WERI-Rb-1 (cell line): ENCODE measurements at places on chromosomes 12 and 14.

DNA sequence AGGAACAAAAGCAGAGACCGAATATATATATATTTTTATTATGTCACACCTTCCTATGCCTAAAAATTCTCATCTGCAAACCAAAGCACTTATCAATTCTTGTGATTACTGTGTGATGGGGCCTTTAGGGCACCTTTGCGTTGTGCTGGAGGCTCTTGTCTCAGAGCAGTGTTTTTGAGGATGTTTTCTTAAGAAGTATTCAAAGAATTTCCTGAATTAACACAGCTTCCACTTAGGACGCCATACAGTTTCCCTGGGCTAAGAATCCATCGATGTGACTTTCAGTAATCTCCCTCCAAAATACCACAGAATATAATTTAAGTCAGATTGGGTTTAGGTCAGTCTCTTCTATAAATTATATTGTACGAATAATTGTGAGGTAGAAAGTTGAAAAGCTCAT is 22.0 kb upstream of the HIF1A start:
- DNase-seq, result no peak

DNA sequence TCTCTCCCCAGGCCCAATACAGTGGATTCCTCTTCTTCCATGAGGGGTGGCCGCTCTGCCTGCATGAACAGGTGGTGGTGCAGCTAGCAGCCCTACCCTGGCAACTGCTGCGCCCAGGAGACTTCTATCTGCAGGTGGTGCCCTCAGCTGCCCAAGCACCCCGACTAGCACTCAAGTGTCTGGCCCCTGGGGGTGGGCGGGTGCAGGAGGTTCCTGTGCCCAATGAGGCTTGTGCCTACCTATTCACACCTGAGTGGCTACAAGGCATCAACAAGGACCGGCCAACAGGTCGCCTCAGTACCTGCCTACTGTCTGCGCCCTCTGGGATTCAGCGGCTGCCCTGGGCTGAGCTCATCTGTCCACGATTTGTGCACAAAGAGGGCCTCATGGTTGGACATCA is 3.8 kb downstream of the ARHGEF40 start:
- DNase-seq, result no peak

DNA sequence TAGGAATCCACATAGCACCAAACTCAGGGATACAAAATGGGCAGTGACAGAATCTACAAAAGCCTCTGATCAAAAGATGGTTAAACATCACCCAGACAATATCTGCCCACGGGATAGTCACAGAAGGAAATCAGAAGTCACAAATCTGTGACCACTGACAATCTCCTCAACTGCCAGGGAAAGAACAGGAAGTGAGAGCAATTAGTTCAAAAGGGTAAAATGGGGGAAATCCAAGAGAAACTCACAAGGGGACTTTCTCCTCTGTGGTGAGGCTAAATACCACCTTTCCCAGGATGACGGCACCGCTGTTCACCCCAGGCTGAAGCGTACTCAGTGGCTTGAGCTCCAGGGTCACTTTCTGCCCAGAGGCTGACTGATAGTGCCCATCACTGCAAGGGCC is 10.7 kb downstream of the TTC5 start:
- no peak for DNase-seq

DNA sequence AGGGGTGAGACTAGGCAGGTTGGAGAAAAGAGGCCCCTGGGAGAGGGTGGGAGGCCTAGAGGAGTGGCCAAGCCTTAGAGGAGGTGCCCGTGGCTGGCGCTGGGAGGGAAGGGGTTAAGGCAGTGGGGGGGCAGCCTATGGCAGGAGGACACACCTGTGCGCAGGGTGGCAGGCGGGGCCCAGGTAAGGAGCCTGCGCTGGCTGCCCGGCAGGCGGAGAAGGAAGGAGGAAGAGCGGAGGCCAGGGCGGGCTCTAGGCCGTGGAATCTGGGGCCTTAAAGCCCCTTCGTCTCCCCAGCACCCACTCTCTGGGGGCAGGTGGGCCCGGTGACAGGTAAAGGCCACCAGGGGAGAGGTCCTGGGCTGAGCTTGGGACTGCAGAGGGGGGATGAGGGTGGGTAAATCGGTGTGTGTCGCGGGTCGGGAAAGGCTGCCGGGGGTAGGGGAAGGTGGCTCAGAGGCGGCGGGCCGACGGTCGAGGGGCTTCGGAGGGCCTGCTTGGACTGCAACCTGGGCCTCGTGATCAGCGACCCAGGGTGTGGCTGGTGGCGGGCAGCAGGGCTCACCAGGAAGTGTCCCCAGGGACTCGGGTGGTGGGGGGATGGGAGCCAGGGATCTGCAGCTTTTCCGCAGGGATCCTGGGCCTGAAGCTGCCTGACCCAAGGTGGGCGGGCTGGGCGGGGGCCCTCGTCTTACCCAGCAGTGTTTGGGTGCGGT is 7.3 kb downstream of the PHB2 start:
- DNase-seq, result no peak

DNA sequence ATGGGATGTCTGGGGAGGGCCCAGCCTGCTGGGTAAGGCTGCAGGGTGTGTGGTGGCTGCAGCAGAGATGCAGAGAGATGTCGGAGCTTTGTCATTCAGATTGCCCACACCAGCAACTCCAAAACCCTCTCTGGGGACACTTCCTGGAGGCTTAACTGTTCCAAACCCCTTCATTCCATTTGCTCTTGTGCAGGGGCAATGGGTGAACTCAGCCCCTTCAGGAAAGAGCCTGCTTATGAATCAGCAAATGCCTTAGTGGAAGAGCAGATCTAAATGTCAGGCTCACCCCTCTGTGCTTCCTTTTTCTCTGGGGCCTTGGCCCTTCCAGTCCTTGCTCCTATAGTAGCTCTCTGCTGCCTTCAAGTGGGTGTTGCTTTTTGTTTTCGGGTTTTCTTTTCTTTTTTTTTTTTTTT is 36.7 kb upstream of the GPATCH2L start:
- DNase-seq, result no peak

DNA sequence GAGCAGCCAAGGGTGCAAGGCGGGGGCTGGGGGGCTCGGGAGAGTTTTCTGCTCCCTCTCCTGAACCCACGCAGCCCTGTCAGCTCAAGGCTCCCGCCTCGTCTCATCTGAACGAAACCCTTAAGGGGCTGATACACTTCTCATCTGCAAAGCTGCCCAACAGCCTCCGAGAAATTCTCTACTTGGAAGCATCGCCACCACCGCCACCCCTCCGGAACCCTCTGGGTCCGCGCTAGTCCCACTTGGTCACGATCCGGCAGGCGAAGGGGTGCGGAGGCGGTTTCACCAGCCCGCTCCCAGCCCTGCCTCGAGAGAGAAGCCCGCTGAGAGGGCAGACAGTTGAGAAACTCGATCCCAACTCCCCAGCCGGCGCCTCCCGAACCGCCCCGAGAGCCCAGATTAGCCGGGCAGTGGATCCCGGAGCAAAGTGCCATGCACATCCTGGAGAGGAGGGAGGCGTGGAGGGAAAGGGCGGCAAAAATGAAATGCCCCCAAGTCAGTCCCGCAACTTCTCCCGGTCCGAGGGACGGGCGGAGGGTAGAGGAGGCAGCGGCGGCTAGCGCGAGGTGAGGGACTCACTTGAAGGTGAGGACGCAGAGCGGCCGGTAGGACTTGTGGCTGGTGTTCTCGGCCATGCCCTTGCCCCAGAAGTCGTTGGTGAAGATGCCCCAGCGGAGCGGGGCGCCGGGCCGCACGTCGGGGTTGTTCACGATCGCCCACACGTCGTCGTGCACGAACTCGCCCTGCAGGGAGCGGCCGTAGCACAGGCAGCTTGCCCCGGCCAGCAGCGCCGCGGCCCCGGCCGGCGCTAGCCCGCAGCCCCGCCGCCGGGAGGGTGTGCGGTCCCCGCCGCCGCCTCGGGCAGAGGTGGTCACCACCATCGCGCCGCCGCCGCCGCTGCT is 620 bp downstream of the TMTC1 start:
- DNase-seq, result peak; percentile 30

DNA sequence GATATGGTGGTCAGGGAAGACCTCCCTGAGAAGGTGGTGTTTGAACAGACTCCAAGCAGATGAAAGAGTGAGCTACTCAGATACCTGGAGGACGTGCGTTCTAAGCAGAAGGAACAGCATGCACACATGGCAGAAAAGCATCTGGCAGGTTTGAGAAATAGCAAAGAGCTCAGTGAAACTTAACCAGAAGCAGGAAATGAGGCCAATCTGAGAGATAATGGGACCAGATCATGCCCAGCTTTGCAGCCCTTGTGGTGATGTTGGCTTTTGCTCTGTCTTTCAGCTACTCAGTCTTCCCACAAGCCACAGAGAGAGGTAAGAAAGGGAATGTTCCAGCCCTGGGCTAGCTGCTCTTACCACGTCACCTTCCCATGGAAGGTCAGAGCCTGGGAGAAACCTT is 176.3 kb upstream of the GSC start:
- DNase-seq, result no peak

DNA sequence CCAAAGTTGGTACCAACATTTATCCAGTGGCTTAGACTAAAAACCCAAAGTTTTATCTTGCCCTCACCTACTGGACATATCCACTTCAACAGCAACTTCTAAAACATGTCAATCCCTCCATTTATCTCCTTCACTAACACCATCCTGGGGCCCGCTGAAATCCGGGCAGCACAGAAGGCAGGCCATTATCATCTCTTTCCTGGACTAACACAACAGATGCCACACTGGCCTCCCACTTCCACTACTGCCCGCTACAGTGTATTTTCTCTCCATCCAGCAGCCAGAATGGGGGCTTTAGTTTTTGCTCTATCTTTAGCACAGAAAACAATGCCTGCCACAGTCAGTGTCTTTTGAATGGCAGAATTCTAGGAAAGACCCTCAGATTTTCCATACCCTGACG is 15.6 kb downstream of the ZFHX2 start:
- DNase-seq, result no peak

DNA sequence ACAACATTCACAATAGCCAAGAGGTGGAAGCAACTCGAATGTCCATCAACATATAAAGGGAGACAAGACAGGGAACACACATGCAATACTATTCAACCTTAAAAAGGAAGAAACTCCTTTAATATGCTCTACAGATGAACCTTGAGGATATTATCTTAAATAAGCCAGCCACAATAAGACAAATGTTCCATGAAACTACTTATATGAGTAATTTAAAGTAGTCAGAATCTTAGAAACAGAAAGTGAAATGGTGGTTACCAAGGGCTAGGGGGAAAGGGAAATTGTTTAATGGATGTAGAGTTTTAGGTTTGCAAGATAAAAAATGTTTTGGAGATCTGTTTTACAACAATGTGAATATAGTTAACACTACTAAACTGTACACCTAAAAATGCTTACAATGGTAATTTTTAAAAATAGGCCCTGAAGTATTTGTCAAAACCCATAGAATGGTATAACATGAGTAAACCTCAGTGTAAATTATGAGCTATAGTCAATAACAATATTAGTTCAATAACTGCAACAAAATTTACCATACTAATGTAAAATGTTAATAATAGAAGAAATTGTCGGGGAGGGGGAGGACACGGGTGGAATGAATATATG is 71.1 kb downstream of the EGLN3 start:
- no peak for DNase-seq

DNA sequence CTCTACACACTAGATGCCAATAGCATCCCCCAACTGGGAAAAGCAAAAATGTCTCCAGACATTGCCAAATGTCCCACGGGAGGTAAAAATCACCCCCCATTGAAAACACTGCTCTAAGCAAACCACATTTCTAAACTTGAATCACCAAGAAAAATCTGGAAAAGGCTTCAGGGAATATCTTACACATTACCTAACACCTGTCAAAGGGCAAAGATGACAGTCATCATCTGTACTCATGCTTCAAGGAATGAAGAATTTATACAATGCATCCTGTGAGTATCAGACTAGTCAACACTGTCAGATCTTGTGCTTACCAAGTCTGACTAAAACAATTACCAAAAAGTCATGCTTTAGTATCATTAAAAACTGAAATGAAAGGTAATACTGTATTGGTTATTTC is 161.6 kb upstream of the SOX5 start:
- DNase-seq, result no peak

DNA sequence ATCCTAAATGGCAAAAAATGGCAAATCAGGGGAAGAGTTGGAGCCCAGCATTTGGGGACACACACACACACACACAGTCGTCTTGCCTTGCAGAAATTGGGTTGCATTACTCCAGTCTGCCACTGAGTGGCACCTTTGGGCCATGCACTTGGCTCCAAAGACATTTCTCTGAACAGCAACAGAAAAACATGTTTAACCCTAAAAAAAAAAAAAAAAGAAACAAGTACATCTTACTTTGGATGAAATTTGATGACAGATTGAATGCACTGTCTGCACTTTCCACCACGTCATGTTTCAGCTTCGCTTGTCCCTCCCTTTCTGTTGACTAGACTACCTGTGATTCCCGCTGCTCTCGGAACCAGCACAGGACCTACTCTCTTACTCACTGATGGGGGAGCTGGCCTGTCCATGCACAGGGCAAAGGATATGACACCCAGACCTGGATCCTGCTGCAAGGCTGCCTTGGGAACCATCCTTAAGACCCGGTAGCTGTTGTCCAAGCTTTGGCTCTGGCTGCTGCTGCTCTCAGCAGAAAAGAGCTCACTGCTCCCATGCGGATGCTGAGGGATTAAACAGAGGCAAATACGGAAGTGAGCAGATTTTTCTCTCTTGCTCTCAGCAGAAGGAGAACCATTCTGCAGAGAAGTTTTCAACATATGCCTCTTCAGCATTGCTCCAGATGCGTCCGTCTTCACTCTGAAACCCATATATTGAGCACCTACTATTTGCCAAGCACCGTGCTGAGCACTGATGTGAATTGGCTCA is 376.8 kb downstream of the DPF3 start:
- DNase-seq, result peak; percentile 72

GRCh38 chr14:52998376-52999015 is 47.6 kb upstream of the FERMT2 start:
- DNase-seq, result no peak

DNA sequence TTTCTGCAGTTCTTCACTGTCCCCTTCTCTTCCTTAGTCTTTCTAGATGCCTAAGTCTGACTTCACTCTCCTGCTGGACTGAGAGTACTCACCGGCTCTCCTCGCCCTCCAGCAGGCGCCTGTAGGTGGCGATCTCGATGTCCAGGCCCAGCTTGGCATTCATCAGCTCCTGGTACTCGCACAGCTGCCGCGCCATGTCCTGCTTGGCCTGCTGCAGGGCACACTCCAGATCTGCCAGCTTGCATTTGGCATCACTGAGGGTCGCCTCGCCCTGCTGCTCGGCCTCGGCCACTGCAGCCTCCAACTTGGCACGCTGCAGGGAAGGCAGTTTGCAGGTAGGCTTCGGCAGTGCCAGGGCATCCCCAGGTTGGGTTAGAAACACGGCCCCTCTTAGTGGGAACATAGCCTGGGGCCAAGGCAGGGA is 5.2 kb downstream of the KRT84 start:
- DNase-seq, result peak; percentile 34

DNA sequence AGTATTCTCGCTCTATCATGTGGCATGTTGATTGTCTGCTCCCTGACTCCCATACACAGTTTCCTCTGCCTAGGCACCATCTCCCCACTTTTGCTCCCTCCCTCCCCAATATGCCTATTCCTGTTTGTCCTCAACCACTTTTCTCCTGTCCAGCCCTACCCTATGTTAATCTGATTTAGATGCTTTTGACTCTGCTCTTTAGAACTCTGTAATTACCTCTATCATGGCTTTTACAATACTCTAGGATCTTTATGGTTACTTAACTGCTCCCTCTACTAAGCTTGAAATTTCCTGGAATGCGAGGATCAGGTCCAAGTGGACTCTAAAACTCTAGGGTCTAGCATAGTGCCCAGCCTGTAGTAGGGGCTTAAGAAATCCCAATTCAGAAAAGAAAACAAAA is 68.6 kb downstream of the TGFB3 start:
- no peak for DNase-seq

GRCh38 chr12:2494486-2495192 is 300.1 kb upstream of the FKBP4 start:
- DNase-seq, result no peak

- no peak for DNase-seq
Measured at GRCh38 chr14:68199554-68200151, 380.1 kb downstream of the RAD51B start.
